ENCODE measurements at places on chromosomes 3 and 15.

- DNase-seq: no peak
These were observed 1.1 kb upstream of the FBLN2 start for GRCh38 chr3:13547591-13548371.

DNA sequence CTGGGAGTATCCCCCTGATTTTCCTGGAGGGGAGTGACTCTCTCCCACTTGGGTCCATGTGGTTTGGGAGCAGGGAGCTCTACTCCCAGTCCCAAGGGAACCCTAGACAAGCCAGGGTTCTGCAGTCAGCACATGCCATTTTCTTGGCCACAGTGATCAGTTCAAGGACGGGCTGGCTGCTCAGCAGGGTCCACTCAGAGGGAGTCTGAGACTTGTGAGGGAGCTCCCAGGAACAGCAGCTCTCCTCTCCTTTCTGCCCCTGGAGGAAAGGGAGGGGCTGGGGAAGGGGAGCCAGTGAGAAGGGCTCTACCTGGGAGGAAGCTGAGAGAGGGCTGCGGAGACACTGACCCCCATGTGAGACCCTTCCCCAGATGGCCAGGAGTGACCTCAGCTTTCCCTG lies 29.1 kb upstream of the LMCD1 start:
- no peak for DNase-seq

DNA sequence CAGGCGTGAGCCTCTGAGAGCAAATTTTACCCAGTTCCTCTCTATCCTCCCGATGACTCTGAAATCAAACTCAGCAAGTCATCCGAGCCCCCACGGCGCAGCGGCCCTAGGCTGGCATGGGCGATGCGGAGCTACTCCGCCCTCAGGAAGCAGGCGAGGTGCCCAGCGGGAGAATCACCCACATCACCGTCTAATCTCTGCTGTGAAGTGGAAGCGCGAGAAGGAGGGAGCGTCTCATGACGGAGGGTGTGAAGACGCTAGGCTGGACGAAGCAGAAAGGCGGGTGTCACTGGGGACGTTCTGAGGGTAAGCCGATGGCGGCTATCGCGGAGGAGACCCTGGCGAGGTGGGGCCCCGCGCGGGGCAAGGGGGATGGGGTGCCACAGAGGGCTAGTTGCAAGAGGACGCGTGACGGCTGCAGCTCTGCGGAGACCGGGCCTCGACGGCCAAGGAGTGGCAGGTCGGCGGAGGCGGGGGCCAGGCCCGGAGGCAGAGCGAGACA lies 9.1 kb upstream of the GNAI2 start:
- no peak for DNase-seq

DNA sequence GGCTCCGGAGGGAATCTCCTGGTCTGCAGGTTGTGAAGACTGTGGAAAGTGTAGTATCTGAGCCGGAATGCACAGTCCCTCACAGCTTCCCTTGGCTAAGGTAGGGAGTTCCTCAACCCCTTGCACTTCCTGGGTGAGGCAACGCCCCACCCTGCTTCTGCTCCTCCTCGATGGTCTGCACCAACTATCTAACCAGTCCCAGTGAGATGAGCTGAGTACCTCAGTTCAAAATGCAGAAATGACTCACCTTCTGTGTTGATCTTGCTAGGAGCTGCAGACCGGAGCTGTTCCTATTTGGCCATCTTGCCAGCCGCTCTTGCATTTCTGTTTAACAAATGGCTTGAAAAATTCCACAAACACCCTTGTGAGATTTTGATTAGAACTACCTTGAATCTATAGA lies 156.1 kb downstream of the STXBP5L start:
- DNase-seq: no peak

DNA sequence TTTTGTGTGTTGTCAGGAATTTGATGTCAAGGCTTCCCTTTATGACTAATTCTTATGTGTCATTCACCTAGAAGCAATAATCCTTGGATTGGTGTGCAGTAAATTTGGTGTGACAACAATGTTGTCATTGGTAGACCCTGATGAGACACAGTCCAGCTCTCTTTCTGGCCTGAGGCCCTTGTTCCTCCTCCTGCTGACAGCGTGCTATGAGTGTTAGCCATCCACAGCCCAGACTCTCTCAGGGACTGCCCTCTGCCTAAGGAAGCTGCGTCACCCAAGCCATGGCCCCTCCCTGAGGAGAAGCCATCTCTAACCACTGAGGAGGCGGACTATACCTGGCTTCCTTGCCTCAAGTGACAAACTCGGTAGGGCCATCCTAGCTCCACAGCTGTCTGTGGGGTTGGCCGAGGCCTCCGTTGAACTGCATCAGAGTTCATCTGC lies 13.3 kb upstream of the TM4SF1 start:
- DNase-seq: no peak
